ENCODE measurements at places on chromosomes 2 and 18. TPM values are rescaled to one million over a fixed set of nuclear protein-coding genes. Genes with fewer than 3 reads are reported as not detected.

GRCh38 chr2:17646838-17647701, 106.5 kb downstream of the SMC6 start:
- DNase-seq: no peak

Gene ARHGEF4
- total RNA-seq: 317 TPM

Gene GNAL
- 34.8 TPM for total RNA-seq

Gene RAMP1
- 69.6 TPM for total RNA-seq
